ENCODE measurements at places on chromosomes 13 and 19. TPM values are rescaled to one million over a fixed set of nuclear protein-coding genes. Genes with fewer than 3 reads are reported as not detected.

CYP4F2 gene
- total RNA-seq: 0.17 TPM

KLK13 gene
- 0.15 TPM for total RNA-seq

ZNF418 gene
- 1.1 TPM for total RNA-seq

FAM216B gene
- not detected for total RNA-seq

ZNF154 gene
- not detected for total RNA-seq

TUBGCP3 gene
- total RNA-seq: 16.3 TPM

LILRA6 gene
- 0.08 TPM for total RNA-seq

PNMA8B gene
- total RNA-seq: not detected

Data from A549 treated with Hydrocortisone at 1 μM for 4 hours (cell line).